Left kidney (tissue), 8 donors: ENCODE measurements at places on chromosomes 11 and 22.

DNA sequence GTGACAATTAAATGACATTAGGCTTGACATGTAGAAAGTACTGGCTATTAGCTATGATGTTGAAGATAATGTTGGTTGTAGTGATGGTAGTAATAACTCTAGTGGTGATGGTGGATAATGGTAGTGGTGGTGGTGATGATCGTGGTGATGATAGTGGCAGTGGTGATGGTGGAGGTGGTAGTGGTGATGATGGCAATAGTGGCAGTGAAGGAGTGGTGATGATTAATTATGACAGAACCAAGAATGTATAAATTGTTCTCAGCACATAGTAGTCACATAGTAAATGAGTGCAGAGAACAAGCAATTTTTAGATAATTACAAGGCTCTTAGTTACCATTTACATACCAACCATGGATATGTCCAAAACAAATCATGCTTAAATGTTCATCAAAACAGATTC, 5.3 kb upstream of the CD44 start:
- no peak for DNase-seq

GRCh38 chr22:24429411-24430365, 2.3 kb downstream of the ADORA2A start:
- DNase-seq: no peak

- DNase-seq: no peak
Observed at GRCh38 chr22:30751529-30751928, 56.9 kb downstream of the OSBP2 start.

DNA sequence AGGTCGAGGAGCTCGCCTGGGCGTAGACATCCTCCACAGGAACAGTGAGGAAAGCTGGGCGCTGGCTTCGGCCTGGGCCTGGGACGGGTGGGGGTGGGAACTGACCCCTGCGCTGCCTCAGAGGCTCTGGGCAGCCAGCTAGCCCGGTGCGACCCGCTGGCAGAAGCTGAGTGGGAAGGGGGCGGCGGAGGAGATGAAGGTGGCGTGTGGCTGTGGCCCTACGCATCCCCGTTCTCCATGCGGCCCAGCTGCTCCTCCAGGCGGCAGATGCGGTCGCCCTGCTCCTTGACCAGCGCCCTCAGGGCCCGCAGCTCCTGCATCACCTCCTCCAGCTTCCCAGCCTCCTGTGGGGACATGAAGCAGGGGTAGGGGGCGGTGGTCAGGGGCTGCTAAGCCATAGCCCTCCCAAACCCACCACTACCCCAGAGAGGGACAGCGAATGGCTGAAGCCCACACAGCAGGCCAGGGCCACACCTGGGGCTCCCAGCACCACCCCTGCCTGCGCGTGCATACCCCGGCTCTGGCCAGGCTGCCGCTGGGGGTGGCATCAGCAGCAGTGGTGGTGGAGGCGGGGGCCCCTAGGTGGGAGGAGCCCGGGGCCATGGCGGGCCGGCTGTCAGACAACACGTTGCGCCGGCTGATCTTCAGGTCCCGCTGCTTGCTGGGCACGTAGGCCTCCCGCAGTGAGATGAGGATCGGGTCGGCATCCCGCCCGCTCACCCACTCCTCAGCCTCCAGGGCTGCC, 848 bp upstream of the PTPRCAP start:
- DNase-seq: no peak

GRCh38 chr11:43830928-43831440, 49.6 kb upstream of the ALKBH3 start:
- no peak for DNase-seq

DNA sequence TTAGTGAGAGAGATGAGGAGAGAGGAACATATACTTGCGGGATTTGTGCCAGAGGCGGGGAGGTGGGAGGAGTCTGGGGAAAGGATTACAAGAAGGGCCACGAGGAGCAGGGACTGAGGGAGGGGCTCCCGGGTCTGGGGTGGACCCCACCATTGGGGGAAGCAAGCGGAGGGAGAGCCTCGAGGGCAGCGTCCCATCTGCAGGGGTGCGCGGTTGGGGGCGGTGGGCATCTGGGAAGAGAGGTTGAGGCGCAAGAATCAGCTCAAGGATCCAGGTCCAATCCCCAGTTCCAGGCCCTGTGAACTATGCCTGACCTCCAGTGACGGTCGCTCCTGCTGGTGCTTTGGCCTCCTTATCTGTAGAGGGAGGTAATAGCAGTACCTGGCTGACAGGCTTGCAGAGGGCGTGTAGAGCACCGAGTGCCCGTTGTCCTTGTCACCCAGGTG, 38.0 kb downstream of the ADAMTS15 start:
- DNase-seq: no peak

- no peak for DNase-seq
Observed at GRCh38 chr11:22828373-22828772, 1.2 kb downstream of the SVIP start.

GRCh38 chr11:84890676-84891075, 736.5 kb downstream of the DLG2 start:
- DNase-seq: no peak

DNA sequence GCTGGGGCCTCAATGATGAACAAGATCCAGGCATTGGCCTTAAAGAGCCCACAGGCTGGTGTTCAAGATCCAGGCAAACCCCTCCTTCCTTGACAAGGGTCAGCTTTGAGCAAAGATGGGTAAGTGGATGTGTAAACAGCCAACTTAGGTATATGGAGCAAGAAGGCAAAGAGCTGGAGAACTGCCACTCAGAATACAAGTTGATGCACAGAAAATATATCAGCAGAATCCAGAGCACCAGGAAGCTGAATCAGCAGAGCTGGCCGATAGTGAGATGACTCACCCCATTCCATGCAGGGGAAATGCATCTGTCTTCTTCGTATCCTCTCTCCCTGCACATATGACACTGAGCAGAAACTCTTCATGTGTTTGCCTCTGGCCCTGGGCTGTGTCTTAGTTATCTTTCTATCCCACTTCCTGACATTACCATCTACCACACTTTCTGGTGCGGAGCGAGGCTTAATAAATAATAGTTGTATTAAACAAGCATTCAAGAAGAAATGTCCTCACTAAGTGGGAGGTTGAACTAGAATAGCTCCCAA, 57.8 kb downstream of the ENDOD1 start:
- no peak for DNase-seq

- DNase-seq: no peak
Observed at GRCh38 chr11:21556926-21557325, 636.0 kb upstream of the ANO5 start.

- DNase-seq: peak; percentile 91
Observed at GRCh38 chr11:58905721-58906547, 33.4 kb upstream of the GLYATL1 start.

GRCh38 chr11:74849525-74850391, 99.1 kb downstream of the XRRA1 start:
- DNase-seq: no peak

GRCh38 chr11:44333271-44334218, 23.6 kb upstream of the ALX4 start:
- no peak for DNase-seq

GRCh38 chr11:119584193-119585042, 144.6 kb downstream of the NECTIN1 start:
- DNase-seq: peak; percentile 80

- DNase-seq: no peak
Observed at GRCh38 chr22:49999063-49999945, 13.3 kb downstream of the IL17REL start.

GRCh38 chr11:125995313-125995712, 49.5 kb downstream of the VSIG10L2 start:
- no peak for DNase-seq

DNA sequence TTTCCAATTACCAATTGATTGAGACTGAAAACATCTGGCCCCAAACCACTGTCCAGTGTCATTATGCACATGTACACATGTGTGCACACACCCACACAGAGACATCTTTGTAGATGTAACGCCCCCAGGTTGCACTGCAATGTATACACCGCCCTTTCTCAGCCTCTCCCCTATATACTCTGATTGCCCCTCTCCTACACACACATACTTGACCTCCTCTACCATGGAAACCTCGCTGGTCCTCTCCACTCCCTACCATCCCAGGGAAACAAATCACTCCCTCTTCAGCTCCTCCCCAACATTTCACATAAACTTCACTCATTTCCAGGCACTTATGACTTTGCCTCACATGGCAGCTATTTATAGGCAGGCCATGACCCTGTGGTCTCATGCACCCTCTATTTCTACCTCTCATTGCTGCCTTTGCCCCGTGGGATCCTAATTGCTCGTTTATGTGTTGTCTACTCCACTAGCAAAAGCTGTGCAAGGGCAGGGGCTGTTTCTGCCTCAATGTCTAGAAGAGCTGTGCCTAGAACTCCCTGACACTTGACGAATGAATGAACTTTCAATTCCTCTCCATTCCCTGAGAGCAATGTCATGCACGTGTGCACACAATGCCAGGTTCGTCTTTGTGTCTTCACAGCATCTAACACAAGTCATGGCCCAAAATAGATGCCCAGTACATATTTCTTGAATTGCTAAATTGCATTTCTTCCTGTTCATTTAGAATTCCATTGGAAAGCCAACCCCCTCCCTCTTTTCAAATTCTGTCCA, 10.0 kb upstream of the TMA7B start:
- no peak for DNase-seq

DNA sequence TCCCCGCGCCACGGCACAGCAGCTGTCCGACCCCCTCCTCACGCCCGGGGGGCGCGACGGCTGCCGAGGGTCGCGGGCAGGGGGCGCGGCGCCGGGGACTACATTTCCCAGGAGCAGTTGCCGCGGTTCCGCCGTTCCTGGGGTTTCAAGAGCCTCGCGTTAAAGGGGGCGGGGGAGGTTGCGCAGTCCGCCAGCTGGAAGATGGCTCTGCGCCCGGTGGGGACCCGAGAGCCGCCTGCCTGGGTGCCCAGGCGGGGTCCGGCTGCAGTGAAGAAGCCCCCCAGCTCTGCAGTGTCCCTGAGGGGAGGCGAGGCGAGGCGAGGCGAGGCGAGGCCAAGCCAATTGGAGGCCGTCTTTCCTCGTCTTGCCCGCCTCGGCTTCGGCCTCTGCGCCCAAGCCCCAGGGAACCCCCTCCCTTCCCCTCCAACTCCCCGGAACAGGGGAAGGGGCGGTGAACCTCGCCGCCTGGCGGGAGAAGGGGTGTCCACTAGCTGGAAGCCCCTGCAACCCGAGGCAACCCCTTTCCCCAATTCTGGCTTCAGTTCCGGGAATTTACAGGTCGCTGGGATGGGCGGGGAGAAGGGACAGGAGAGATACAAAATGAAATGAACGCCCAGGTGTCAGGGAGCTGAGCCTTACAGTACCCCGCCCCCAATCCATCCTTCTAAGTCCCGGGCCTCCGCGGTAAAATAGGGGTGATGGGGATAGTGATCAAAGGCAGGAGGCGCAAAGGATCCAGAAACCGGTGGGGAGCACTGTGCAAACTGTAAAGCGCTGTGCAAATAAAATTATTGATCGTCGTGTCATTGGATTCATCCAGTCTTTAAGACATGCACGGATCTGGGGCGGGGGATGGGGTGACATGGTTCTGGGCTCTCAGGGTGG, 5.2 kb upstream of the GCAT start:
- DNase-seq: peak; percentile 81

DNA sequence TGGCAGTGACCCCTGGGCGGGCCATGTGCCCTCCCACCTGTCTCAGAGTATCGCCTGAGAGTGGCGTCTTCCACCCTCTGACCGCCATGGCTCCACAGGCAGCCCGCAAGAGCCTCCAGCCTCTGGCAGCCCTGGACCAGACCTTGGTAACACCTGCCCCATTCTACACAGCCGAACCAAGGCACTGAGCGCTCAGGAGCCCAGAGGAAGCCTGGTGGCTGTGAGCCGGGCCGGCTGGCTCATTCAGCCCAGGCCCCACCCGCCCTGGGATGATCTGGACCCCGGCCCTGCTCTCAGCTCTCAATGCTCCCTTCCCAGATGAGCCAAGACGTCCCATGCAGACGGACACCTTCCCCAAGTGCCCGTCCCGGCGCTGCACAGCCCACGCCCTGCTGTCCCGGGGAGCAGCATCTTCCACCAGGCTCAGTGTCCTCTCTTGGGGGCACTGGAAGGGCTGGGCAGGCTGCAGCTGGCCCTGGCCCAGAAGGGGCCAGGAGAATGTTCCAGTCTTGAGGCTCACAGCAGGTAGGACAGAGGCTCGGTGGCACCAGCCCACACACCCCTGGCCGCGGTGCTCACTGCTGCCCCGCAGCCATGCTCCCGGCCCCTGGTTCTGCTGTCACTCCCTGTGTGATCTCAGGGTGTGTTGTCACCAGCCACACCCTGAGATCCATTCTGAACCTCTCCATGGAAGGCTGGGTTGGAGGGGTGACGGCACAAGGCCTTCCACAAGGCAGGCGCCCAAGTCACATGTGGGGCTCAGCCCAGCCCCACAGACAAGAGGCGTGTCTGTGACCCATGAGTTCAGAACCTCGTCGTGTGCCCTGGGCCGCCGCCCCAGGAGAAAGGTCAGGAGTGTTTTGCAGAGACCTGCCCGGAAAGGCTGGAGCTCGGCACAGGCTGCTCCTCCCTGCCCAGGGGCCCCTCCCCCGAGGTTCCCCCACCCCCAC, 24.2 kb upstream of the PPARA start:
- no peak for DNase-seq

DNA sequence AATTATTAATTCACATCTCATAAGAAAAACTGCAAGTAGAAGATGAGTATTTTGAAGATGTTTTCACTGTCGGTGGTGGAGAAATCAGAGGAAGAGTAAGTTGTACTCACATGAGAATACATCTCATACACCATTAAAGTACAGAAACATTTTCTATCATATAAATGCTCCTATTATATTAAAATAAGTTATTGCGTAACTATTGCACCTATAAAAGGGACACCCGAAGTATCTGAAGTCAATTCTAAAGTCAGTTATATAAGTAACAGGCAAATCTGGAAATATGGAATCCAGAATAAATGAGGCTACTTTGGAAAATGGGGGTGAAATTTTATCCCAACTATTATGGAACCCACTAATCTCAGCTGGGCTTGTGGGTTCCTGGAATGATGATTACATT, 103.3 kb downstream of the FAM76B start:
- DNase-seq: no peak

GRCh38 chr11:8768625-8769333, 86.2 kb downstream of the RPL27A start:
- DNase-seq: no peak

- DNase-seq: no peak
Observed at GRCh38 chr11:19970944-19971343, 189.3 kb downstream of the DBX1 start.

DNA sequence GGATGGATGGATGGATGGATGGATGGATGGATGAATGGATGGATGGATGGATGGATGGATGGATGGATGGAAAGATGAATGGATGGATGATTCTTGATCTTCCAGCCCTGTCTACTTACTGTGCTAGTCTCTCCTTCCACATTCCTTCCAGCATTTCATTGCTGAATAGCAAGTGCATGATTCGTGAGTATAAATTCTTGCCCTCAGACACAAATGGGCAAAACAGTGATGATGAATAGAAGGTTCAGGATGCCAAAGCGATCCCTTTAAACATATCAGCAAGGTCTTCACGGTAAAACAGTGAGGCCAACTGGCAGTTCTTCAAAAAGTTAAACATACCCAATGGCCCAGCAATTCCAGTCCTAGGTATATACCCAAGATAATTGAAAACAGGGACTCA, 400.2 kb downstream of the MN1 start:
- DNase-seq: no peak
